ENCODE measurements at places on chromosomes 13 and 19.

GRCh38 chr13:49629196-49629938 is 1.1 kb downstream of the ARL11 start:
- no peak for DNase-seq

GRCh38 chr13:112152846-112153245 is 85.9 kb downstream of the SOX1 start:
- no peak for DNase-seq

GRCh38 chr13:80109303-80109702 is 231.6 kb downstream of the SPRY2 start:
- DNase-seq = no peak

DNA sequence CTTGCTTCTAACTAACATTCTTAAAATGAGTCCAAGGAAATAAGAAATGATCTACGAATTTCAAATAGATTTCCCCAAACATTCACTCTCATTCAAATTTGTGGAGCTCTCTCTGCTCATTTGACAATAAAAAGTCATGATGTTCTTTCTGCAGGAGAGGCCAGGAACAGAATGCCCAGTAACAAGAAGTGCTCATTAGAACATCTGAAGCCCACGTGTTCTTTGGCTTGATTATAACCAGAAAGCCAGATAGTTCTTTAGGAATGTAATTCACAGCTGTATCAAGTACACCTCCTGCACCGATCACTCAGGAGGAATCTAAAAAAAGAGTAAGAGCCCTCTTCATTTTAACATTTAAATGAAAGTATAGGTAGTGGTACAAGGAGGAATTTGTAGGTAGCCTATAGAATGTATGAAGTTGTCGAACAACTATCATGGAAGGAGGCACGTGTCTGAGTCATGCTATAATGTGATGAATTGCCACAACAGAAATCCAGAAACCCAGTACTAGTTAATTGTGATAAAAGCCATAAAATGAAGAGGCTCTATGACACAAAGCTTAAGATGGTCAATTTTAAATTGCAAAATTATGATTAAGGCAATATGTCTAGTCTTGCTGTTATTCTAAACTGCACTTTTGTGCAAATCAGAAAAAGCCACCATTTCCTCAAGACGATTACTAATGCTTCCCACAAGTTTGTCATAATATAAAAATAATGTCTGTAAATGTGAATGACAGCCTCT is 12.8 kb downstream of the MEDAG start:
- DNase-seq = no peak

DNA sequence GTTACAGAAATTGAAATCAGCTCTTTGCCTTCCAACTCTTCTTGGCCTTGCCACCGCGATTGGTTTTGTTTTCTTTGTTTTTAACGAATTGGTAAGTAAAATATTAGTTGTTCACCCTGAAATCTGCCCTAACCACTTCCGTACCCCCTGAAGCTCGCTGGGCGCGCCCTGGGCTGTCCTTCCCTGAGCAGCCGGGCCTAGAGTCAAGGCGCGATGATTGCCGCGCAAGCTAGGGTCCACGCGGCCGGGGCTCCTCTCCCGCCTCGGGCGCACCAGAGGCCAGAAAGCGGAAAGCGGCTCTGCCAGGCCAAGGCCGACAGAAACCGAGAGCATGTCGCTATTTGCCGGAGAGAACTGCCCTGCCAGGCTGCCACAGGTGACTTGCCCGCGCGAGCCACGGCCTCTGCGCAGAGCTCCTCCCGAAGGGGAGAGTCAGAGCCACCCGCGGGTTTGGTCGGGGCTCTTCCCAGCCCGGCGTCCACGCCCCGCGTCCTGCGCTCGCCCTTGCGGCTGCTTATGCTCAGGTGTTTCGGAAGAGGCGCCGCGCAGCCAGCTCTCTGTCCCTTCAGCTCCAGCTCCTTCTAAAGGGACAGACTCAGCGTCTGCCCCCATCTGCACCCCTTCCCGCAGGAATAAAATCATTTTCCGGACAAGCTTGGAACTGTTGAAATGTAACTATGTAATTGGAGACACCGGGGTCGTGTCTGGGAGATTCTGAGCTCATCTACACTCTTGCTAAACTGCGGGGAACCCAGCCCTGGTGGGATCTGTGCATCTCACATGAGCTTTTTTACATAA is 6.6 kb upstream of the CDX2 start:
- no peak for DNase-seq

DNA sequence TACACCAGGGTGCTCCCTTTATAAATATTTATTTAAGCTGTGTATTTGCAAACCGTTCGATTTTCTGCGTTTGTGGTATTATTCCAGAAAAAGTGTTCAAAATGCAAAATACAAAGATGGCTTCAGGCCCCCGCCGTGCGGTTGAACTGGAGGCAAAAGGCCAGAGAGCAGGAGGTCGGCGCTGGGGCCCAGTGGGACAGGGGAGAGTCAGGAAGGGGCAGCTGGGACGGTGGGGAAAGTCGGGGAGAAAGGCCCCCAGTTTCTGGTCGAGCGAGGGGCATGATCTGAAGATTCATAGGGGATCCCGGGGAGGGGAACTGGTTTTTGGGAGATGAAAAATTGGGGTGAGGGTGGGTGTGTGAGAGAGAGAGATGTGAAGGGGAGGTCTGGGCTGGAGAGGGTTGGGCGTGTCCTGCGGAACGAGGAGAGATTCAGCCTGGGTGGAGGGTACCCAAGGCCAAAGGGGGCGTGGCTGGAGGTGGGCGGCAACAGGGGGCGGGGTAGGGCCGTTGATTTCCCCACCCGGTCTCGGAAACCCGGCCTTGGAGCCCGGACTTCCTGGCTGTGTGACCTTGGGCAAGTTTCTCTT is 678 bp downstream of the ISOC2 start:
- peak; percentile 87 for DNase-seq

- DNase-seq = no peak
These were observed 34.1 kb upstream of the UQCRFS1 start for GRCh38 chr19:29247051-29247450.

- no peak for DNase-seq
These were observed 647 bp downstream of the RNF225 start for GRCh38 chr19:58395979-58396627.

GRCh38 chr19:48539503-48540096 is 12.4 kb upstream of the SULT2B1 start:
- no peak for DNase-seq

- no peak for DNase-seq
These were observed 13.7 kb upstream of the NCCRP1 start for GRCh38 chr19:39183104-39183503.

DNA sequence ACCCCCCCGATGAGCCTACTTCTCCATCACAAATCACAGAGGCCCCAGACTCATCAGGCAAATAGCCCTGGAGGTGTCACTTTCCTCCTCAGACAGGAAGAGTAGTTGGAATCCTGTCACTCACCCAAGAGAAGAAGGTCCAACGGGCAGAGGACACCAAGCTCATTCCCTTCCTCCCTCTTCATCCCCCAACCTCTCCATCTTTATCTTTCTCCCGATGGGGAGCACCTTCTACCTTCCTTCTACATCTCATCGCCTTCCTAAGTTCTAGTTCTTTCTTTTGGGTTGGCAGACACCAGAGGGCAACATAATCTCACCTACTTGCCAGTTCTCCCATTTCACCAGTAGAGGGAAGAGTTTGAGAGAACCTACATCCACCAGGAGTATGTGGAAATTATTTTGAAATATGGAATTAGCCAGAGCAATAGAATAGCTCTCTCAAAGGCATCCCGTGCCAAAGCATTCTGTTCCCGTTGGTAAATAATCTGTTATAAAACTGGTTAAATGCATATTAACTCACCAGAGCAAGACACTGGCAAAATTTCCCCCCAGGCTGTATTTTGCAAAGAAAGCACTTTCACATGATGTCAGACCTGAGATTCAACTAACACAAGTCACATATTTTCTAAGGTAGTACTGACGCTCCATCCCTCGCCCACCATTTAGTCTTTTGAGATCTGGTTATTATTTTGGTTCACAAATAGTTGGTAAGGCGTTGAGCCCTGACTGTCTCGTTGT is 55.0 kb downstream of the ZIC5 start:
- no peak for DNase-seq

- DNase-seq = no peak
These were observed 4.2 kb downstream of the ADPRHL1 start for GRCh38 chr13:113448885-113449692.

- DNase-seq = peak; percentile 75
These were observed 6.5 kb upstream of the TIMM50 start for GRCh38 chr19:39474139-39474620.

DNA sequence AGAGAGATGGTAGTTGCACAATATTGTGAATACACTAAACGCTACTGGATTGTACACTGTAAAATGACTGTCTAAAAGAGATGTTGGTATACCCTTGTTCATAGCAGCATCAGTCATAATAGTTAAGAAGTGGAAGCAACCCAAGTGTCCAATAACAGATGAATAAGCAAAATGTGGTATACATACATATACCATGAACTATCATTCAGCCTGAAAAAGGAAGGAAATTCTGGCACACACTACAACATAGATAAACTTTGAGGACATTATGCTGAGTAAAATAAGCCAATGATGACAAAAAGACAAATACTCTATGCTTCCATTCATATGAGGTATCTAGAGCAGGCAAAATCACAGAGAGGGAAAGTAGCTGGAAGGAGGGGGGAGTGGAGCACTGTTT is 16.0 kb downstream of the DZIP1 start:
- DNase-seq = no peak

DNA sequence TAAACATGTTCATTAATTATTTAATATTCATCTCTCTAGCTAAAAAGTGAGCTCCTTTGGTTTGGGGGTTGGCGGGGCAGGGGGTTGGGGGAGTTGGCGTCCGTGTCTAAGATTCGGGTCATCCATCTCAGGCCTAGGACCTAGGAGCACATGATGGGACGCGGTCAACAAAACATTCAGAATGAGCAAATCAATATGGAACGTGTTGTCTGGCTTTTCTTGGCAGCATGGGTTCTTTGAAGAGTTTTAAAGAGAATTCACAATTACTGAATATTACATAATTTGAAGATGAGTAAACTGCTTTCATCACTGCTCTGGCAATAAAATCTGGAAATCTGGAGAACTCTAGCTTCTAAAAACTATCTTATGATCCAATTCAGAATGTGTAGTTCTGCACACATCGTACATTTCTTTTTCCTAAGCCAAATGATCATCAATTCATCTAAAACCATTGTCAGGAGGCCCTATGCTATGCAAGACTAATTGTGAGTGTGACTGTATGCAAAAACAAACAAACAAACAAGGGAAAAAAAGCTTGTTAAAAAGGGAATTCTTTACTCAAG is 5.4 kb upstream of the ARGLU1 start:
- no peak for DNase-seq

DNA sequence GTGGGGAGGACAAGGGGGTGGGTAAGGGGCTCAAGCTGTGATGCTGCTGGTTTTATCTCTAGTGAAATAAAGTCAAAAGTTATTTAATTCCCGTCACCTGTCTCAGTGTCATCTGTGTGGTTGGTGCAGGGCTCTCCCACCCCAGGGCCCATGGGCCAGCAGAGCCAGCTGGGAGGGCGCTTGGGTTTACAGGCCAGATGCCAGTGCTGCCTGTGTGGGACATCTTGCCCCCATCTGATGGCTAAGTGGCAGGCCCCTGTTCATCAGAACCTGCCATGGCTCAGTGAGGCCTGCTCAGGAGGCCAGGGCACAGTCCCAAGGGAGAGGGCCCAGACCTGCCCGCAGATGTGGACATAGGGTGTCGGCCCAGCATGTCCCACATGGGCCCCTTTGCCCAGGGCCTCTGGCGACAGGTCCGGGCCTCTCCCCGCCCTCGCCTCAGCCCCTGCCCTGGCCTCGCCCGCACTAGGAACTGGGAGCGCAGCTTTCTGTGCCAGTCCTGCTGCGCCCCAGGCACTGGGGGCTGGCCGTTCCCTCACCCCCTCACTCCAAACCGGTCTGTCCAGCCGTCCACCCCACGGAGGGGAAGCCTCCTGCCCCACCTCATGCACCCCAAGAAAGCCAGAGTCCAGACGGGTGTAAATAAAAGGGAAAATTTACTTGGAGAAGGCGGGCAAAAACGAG is 5.3 kb downstream of the ZNF296 start:
- DNase-seq = no peak

DNA sequence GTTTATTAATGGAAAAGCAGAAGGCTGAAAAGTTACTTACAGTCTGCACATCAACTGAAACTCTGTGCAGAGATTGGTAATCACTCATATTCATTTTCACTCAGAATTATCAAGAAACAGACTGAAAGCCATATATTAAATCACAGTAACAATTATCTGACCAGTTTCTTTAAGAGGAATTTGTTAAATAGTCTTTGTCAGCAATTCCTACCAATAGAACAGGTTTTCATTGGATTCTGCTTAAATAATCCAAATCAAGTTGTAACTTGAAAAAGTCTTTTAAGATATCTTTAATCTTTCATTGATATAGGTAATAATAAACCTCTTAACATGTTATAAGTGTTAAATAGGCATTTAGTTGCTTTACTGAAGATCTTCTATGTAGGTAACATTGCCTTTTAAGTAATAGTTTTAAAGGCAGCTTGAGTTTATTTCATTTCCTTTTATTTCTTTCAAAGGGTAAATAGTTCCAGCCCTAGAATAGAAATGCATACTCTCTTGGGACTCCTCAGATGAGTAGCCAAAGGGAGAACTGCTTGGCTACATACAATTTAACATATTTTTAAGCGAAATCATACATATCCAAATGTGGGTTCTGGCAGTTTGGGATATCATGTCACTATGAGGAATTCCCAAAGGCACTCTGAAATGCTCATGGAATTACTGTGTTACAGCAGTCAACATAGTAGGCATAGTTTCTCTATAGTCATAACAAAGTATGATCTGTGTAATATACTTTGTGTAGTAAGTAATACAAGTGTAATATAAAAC is 326.0 kb upstream of the SPRY2 start:
- DNase-seq = no peak

GRCh38 chr13:46881621-46882020 is 15.2 kb downstream of the HTR2A start:
- DNase-seq = no peak

DNA sequence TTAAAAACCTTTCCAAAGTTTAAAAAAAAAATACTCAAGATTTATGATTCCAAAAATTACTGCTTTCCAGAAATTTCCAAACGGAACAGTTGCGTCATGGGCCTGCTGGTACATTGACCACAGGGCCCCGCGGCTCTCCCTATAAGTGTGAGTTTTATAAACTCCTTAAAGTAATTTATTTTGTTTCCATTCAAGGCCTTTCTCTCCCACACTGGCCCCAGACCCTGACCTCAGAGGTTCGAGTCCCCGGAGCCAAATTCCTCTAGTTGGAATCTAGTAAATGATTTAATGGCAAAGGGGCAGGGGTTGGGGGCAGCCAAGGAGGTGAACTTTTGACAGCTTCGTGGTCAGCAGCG is 97.5 kb downstream of the INSR start:
- DNase-seq = no peak

DNA sequence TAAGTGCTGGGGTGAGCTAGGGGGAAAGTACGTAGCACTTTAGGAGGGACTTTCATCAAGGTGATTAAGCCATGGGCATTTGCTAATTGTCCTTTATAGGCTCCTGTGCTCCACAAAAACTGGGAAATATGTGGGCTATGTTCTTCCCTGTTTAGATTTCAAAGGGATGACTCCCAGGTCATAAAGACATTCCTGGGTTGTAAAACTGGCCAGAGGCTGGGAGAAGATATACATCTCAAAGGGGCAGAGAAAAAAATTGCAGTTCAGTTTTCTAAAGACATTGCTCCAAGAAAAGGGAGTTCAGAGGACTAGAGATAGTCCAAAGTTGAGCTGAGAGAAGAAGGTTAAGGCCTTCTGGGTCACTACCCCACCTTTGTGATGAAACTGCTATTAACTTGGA is 204.8 kb downstream of the MYO16 start:
- DNase-seq = no peak
